ENCODE measurements at places on chromosomes 2 and 18. TPM values are rescaled to one million over a fixed set of nuclear protein-coding genes. Genes with fewer than 3 reads are reported as not detected.

Gene SMPD4
- total RNA-seq: 91.1 TPM

Gene POLR1B
- 71.9 TPM for total RNA-seq

Gene RAB3GAP1
- total RNA-seq: 24.2 TPM

Gene UPP2
- total RNA-seq: not detected

Gene PLB1
- 0.63 TPM for total RNA-seq

Measured in activated CD4-positive, alpha-beta T cell treated with anti-CD3 and anti-CD28 coated beads, Interleukin-2, amount 10 ng/mL, durations not matched to agents 24 days and 14 days (primary cell).